ENCODE measurements at places on chromosomes 11 and 22. TPM values are rescaled to one million over a fixed set of nuclear protein-coding genes. Genes with fewer than 3 reads are reported as not detected.

FOLR3 gene
- not detected for polyA plus RNA-seq

MOGAT2 gene
- 27.8 TPM for polyA plus RNA-seq

PGA5 gene
- not detected for polyA plus RNA-seq

TMEM45B gene
- 248 TPM for polyA plus RNA-seq

DNAJB7 gene
- polyA plus RNA-seq = not detected

APOA1 gene
- polyA plus RNA-seq = 2,476 TPM

APOL3 gene
- 3.8 TPM for polyA plus RNA-seq

DRG1 gene
- polyA plus RNA-seq = 39.1 TPM

MFRP gene
- not detected for polyA plus RNA-seq

AGBL2 gene
- 5.7 TPM for polyA plus RNA-seq

MS4A1 gene
- not detected for polyA plus RNA-seq

DNA sequence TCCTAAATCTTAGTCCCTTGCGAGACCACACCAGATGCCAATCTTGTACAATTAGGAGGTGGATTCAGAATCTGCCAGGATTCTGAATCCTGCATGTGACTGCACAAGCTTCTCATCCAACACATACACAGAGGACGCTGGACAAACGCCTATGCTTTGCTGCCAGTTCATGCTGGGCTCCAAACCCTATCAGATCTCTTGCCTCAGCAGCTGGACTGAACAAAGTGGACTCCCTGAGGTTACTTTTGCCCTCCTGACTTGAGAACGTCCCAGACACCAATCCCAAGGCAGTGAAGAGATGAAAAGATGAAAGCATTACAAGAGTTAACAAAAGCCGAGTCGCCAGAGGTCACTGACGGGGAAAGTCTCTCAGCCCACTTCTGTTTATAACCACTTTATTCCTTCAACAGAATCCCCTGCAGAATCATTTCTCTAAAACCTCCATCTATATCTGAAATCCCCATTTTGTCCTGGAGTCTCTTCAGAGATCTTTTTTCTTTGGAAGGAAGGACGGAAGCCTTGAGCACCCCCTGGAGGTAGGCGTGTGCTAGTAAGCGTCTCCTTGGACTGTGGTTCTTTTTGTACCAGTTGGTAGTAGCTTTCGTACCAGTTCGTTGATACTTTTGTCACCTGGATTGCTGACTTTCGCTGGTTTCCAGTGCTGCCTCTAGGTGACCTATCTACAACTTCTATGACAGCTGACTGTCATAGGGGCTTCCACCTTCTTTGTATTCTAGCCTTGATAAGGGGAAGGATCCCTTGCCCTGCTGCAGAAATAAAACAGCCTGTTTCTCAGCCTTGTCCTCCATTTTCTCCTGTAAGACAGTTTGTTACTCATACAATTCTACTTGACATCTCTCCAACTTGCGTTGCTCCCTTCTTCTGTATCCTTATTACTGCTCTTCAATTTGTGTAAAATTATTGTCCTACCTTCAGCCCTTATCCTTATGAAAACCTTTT is 26.1 kb upstream of the EED start:
- DNase-seq = peak; percentile 64

GRCh38 chr11:46601129-46601528 is 7.3 kb upstream of the AMBRA1 start:
- DNase-seq = no peak

DNA sequence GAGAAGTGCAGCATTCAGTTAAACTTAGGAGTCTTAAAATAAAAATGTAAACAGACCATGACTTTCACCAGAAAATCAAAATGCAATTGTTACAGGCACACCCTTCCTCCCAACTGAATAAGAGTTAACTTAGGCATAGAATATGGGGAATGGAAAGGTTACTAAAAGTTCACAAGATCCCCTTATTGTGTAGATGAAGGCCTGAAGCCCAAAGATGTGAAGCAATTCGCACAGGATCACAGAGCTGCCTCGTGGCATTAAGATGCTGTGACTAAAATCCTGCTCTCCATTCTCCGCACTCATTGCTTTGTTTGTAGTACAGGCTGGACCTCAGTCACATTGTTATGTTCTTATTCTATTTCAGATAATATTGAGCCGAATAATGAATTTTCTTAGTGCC is 4.0 kb downstream of the MS4A5 start:
- DNase-seq = no peak

- no peak for DNase-seq
Measured at GRCh38 chr22:22327723-22328122, 83.1 kb downstream of the VPREB1 start.

GRCh38 chr11:72573855-72574445 is 100.3 kb downstream of the PDE2A start:
- no peak for DNase-seq

- no peak for DNase-seq
Measured at GRCh38 chr11:6608011-6608410, 4.0 kb downstream of the TAF10 start.

DNA sequence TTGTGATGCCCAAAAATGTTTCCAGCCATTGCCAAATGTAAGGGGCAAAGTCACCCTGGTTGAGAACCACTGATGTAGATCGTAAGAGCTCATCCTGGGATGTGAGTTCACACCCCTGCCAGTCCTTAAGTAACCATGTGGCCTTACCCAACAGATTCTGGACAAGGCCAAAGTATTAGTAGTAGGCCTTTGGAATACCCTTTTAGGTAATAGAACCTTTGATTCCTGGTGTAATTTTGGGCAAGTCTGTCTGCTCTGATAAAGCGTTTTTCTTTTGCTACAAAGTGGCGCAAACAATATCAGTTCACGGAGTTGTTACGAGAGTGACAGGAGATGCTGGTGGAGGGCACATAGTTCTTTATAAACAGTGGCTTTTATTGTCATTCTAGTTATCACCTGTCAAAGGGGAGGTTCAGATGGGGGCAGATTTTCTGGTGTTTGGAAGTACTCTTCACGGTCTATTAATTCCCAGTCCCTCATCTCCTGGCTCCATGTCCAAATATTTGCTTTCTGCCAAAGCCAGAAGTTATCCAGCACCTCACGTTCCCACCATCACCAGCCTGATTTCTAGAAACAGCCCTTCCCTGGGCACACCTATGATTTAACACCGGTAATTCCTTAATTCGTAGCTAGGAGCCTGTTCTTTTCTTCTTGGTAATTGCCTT is 73.8 kb upstream of the CRYBB3 start:
- no peak for DNase-seq

GRCh38 chr11:41235668-41236067 is 223.8 kb downstream of the LRRC4C start:
- DNase-seq = no peak

DNA sequence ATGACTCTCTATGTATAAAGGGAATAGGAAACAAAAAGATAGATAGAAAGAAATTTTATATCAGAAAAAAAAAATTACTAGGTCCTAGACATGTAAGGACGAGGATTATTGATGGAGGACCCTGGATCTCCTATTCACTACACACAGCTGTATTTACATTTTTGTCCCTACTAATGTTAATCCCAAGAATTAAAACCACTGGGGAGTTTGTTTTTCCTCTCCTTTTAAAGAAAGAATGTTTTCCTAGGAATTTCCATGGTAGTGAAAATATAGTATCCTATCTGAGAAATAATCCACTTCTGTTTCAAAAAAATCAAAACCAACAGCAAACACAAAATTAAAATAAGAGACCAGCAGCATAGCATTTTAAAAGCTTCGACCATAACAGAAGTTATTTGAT is 41.1 kb downstream of the PDGFD start:
- DNase-seq = no peak

GRCh38 chr11:117300283-117300663 is 9.1 kb downstream of the BACE1-AS start:
- peak; percentile 52 for DNase-seq

DNA sequence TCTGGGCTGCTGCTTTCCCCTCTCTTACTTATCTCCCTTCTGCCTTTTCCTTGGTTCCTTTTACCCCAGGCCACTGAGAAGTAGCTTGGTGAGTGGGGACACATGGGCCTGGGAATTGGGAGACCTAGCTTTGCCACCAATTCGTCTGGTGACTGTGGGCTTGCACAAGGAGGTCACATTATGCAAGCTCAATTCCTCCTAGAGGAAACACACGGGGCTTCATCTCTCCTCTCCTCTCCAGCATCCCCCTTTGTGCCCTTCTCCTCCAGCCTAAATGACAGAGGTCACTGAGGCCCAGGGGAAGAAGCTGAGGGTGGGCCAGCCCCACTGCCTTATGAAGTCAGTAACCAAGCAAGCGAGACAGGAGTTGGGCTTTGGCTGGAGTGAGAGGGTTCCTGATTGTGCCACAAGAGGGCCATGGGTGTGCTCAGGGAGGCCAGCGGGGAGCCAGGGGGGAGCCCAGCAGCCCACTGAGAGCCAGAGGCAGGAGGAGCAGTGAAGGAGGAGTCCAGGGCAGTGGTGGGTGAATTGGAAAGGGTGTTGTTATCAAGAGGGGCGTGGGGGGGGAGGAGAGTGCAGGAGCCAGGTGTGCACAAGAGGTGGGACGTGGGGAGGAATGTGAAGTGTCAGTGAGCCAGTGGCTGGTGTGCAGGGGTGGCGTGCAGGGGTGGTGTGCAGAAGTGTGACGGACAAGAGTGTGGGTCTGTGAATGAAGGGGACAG is 2.0 kb downstream of the CLCF1 start:
- peak; percentile 34 for DNase-seq

GRCh38 chr11:8066911-8067455 is 14.0 kb upstream of the TUB start:
- no peak for DNase-seq

GRCh38 chr22:42786606-42787356 is 66.1 kb upstream of the A4GALT start:
- no peak for DNase-seq

DNA sequence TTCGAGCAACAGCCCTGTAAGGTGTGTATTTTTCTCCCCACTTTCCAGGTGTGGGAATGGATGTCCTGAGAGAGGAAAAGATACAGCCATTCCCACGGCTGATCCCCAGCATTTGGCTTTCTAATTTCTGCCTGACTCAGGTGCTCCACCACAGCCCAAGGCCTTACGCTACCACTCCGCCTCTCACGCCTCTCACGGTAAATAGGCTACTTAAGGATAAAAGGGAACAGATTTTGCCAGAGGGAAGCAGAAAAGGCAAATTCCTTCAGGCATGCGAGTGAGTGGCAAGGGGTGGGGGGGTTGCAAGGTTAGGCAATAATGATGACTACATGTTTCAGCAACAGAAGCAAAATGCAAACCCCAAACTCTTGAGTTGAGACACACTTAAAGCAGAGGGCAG is 9.2 kb downstream of the PVALB start:
- DNase-seq = no peak

- DNase-seq = no peak
Measured at GRCh38 chr22:44136786-44137185, 43.9 kb upstream of the PARVG start.

DNA sequence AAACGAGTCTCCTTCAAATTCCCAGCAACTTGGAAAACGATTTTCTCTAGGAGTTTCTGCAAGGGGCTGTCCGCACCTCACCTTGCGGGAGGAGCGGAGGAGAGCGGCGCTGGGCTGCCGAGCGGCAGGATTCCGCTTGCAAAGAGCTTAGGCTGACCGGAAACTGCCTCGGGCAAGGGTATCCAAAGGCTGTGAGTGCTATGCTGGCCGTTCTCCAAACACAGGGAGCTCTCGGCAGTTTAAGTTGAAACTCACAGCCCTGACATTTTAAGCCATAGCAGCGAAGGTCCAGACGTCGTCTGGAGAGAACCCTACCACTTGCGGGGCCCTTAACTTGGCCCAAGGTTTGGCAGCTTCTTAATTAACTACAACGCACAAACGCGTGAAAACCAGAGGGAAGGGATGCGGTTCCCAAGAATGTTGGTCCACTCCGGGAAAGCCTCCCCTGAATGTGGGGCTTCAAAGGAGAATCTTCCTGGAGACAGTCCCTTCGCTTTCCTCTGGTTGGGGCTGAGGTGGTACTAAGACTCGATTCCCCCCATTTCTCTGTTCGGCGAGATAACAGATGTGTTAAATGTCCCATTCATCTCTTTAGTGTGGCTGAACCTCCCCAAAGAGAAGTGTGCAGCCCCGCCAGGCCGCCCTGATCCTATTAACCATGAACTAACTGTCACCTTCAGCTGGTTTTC is 1.1 kb upstream of the DBX1 start:
- DNase-seq = no peak

DNA sequence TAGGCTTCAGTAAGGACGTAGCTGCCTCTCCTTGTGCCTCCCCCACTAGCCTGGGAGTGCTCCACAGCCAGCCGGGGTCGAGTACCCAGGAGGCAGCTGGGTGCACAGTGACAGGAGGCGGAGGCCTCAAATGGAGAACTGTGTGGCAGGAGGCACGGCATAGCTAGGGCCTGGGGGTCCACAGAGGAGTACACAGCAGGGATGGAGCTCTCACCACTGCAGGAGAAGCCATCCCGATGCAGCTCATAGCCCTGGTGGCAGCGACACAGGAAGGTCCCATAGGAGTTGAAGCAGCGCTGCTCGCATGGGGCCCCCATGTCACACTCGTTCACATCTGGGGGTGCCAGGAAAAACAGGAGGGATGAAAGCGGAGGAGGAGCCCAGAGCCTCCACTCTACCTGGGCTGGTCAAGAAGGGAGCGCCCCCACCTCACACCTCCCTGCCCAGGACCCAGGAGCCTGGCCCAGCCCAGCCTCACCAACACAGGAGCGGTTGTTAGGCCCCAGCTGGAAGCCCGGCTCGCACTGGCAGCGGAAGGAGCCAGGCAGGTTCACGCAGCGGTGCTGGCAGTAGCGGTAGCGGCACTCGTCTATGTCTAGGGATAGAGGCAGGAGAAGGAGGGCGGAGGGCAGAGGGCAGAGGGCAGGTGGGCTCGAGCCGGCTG is 2.8 kb downstream of the EFEMP2 start:
- DNase-seq = no peak

Measured in HepG2 (cell line).